Suprapubic skin (tissue), 4 donors: ENCODE measurements at places on chromosomes 4 and X. TPM values are rescaled to one million over a fixed set of nuclear protein-coding genes. Genes with fewer than 3 reads are reported as not detected.

GRCh38 chr4:163681208-163681821 is 186.8 kb downstream of the TMA16 start:
- no peaks in the 10 kb centered on the region for H3K27me3 ChIP-seq
- no peaks in the 10 kb centered on the region for H3K36me3 ChIP-seq
- no peak overlapping the region for H3K27ac ChIP-seq
- H3K4me1 ChIP-seq = no peaks in the 10 kb centered on the region
- H3K4me3 ChIP-seq = no peak overlapping the region

The HSD17B13 gene
- total RNA-seq = 143 TPM

DNA sequence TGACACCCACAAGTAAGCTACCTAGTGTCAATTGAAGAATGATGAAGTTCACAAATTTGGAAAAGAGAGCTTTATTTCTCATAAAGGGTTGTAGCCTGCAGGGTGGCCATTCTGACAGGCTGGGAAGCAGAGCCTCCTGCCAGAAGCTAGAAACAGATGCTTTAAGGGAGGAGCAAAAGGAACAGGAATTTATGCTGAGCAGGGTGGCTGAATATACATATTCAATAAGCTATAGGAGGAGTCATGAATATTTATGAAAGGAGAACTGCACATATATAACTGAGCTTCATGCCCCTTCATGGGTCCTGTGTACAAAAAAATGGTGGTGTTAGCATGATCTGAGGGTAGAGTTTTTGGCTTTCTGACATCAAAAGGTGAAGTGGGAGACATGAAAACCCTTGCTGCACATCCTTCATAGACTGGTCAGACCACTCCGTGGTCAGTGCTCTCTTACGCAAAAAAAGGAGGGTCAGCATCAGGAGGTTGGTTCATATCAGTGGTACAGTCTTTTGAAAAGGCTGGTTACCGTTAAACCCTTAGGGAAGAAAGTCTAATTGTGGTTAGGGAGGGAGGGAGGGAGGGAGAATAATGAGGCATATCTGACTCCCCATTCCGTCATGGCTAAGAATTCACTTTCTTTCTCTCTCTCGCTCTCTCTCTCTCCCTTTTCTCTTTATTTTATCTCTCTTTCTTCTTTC is 121.4 kb downstream of the LUZP4 start:
- no peaks in the 10 kb centered on the region for H3K27me3 ChIP-seq
- H3K36me3 ChIP-seq = no peaks in the 10 kb centered on the region
- DNase-seq = no peak
- no peaks in the 10 kb centered on the region for H3K4me1 ChIP-seq
- no peak overlapping the region for H3K4me3 ChIP-seq

GRCh38 chr4:28015996-28016395 is 1155.4 kb downstream of the STIM2 start:
- H3K36me3 ChIP-seq = no peaks in the 10 kb centered on the region
- H3K27me3 ChIP-seq = no peaks in the 10 kb centered on the region
- H3K4me3 ChIP-seq = no peak overlapping the region
- no peak for DNase-seq
- no peaks in the 10 kb centered on the region for H3K4me1 ChIP-seq

DNA sequence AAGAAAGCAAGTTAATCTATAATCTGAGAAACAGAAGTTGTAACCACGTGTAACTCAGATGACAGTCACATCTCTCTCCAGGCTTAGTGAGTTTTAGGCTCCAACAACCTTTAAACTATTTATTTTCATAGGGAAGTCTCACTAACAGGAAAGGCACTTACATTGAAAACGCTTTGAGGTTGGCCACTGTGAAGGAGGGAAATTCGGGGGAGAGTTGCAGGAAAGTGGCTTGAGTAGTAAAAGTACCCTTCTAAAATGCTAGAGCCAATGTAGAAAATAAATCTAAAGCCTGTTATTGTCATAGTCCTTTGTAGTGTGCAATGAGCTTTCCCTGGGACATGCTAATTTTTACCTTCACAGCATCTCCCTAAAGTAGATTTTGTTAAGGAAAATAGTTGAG is 995 bp upstream of the NFXL1 start:
- H3K4me3 ChIP-seq = peak overlapping the region; percentile 80
- H3K27ac ChIP-seq = no peak overlapping the region
- H3K36me3 ChIP-seq = no peaks in the 10 kb centered on the region
- H3K4me1 ChIP-seq = peaks cover 20% of the 10 kb centered on the region

The ALAS2 gene
- total RNA-seq = not detected

DNA sequence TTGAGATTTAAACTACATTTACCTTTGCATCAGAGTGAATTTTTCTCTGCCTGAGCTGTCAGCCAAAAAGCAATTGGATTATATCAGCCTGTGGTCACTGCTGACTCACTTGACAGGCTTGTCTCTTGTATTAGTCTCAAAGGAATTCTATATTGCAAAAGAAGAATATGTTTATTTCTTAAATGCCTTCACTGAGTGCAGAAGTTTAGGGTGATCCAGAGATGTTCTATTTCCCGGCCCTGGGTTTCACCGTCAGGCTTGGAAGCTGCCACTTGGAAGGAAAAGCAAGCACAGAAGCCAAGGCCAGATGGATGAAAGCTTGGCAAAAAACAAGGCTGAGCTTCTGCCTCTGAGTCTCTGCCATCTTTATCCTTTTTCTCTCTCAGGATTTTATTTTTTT is 80.9 kb downstream of the FAM114A1 start:
- no peak for DNase-seq
- no peak overlapping the region for H3K4me3 ChIP-seq
- H3K4me1 ChIP-seq = peaks cover 3% of the 10 kb centered on the region
- no peaks in the 10 kb centered on the region for H3K27me3 ChIP-seq

The GIMD1 gene
- not detected for total RNA-seq

The HERC5 gene
- 2.8 TPM for total RNA-seq
